ENCODE measurements at places on chromosomes 4 and X.
A peak's percentile ranks its signal among the peaks of the same experiment; 100 is the strongest.

DNA sequence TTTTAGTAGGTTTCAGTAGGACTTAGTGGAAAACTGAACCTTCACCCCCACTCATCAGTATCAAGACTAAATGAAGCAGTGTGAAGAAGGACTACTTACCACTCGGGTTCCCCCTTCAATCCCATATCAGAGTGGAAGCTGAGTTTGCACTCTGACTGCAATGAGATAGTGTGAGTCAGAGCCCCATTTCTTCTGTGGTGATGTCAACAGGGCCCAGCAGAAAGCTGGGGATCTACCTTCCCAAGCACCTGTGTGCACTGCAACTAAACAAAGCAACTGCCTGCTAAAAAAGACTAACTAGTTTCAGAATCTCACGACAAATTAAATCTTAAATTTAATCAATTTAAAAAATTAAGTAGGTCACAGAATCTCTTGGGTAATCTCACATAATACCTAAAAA lies 1837.0 kb upstream of the PCDH7 start:
- DNase-seq: no peak

DNA sequence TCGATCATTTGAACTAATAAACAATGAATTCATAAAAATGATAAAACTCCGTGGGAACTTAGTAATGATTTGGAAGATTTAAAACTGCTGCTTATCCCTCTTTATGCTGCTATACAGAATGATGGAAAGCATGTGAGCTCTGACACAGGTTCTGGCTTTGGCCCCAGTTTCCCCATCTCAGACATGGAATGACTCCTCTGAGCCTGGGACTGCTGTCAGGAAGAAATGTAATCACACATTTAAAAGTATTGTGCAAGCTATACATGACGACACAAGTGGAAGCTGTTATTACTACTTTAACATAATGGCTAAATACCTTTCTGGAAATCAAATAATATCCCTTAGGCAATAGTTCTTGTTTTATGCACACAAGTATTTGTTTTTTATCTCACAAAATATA lies 161.7 kb downstream of the DCHS2 start:
- no peak for DNase-seq

- DNase-seq: no peak
Measured at GRCh38 chr4:82975792-82976191, 34.8 kb downstream of the LIN54 start.

DNA sequence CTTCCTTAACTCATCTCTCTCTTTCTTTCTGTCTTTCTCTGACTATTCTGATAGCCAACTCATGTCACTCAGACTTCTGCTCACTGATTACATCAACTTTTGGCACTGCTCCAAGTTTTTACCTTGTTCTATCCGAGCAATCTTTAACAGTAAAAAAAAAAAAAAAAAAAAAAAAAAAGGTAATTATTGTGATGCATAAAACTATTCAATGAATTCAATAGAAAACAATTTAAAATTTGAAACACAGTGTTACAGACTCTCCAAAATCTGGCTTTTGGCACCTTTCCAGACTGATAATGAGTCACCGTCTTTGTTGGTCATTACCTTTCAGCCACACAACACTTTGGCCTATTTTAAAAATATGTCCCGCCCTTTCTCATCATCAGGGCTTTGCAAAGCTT lies 229.5 kb downstream of the GALNTL6 start:
- peak; percentile 7 for DNase-seq

DNA sequence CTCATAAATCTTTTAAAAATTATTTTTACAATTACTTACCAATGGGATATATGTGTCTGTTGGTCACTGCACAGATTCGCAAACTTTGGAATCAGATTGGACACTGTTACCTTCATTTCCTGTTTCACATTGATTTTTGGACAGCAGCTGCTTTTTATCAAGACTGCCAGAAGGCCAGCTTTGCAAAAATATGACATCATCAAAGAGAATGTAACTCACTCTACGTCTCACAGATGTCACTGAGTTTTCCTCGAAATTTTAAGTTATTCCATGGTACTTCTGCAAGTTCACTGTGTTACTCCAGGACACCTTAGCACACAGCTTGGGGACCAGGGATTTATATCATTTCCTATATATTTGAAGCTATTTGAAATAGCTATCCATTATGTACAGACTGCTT lies 31.8 kb upstream of the MAGEB2 start:
- DNase-seq: no peak

DNA sequence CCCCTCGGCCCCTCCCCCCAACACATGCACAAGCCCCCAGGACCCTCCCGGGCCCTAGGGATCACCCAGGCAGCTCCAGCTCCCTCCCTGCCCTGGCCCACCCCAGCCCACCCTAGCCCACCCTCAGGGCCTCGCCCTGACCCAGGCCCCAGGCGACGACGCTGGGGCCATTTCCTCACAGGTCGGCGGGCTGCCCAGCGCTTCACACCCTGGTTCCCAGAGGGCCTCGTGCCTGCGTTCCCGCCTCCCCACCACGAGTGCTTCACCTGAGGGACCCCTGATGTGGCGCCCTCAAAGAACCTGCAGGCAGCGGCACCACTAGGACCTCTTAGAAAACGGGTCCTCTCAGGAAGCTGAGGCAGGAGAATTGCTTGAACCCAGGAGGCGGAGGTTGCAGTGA lies 341 bp downstream of the FAM9B start:
- no peak for DNase-seq

DNA sequence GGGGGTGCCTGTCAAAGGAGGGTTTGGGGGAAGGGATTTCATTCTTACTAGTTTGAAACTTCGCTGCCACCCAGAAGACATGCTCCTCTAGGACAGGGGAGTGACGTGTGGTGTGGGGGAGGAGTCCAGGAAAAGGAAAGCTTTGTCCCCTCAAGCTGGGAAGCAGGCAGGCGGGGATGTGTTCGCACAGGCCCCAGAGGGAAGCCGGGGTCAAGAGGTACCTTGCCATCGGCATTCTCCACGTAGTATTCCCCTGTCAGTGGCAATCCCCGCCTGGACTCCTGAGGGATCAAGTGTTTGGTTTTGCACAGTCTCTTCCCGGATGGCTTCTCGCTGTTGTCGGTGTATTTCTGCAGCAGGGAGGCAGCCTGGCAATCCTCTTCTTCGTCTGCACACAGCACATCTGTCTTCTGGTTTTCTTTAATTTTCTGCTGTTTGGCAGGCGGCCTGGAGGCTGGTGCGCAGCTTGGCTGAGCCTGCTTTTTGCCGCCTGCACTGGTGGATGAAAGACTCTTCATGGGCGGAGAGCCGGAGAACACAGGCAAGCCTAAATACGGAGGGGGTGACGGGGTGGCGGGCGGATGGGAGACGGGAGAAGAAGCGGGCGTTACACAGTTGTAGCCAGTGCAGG lies 35.1 kb downstream of the BCOR start:
- no peak for DNase-seq
